ENCODE measurements at places on chromosomes 12 and 14.
A peak's percentile ranks its signal among the peaks of the same experiment; 100 is the strongest.

- DNase-seq: peak; percentile 77
Measured at GRCh38 chr12:12032851-12033797, 37.6 kb upstream of the BCL2L14 start.

DNA sequence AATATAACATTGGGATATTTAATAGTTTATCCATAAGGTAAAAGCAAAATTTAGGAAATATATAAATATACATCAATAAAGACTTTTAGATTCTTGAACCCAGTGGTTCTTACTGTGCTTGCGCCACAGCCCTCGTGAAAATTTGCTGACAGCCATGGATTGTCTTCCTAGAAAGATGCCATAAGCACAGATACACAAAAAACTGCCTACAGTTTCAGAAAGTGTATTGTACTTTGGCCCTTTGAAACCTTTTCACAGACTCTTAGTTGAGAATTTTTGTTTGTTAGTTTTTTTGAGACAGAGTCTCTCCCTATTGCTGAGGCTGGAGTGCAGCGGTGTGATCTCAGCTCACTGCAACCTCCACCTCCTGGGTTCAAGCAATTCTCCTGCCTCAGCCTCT is 28.1 kb downstream of the DEPDC4 start:
- no peak for DNase-seq

DNA sequence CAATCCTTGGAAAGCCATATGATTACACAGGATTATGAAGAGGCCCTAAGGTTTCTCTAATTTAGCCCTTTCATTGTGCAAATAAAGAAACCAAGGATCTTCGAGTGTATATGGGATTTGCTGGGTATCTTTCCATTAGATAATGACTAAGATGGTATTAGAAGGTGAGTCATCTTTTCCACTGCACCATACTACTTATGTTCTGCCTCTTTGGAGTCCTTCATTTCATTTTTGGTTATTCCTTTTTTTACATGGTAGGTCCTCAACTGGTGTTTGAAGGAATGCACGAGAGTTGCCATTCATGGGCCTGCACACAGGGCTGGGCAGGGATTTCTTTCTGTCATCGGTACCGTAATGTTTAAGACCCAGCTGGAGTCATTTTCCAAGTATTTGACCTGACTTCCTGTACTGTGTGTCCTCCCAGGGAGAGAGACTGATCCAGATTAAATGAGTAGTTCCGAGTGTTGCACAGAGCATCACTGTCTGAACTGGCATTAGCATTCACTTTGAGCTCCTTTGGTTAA is 85.7 kb downstream of the BORCS5 start:
- DNase-seq: no peak

DNA sequence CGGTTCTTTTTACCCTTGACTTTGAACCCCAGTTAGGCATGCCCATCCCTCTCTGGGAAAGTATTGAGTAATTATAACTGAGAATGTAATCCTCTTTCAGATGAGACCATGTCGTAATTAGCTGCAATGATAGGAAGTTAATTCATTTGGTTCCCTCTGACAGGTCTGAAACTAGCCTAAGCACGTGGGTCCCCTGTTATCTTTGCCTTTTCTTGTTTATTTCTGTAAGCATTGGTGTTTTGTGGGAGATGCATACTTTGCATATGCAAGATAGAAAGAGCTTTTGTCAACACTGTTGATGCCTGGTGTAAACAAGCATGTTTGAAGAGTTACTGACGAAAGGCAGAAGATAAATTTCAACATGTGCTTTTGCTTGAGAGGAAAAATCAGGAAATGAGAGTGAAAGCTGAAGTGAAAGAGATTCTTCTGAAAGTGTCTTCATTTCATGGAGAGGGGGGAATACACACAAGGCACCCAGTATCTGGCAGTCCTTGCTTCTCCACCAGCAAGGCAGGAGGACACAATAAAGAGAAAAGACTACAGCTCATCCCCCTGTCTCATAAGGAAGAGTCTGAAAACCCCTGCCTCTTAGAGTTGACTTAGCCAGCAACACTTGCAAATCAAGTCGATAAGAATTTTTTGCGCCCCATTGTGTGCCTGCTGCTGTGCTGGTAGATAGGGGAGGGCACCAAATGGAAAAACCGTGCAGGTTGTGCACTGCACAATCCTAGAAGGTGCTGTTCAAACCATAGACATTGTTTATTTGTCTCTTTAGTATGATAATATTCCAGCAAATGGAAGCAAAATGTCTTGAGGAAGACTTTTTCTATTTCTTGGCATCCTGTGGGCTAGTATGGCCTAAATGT is 77.8 kb downstream of the SLC24A4 start:
- DNase-seq: no peak

DNA sequence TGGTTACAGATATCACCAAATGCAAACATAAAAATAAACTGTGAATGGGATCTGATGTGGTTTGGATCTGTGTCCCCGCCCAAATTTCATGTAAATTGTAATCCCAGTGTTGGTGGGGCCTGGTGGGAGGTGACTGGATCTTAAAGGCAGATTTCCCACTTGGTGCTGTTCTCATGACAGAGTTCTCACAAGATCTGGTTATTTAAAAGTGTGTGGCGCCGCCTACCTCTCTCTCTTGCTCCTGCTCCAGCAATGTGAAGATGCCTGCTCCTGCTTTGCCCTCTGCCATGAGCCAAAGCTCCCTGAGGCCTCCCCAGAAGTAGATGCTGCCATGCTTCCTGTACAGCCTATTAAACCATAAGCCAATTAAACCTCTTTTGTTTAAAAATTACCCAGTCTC is 47.8 kb downstream of the SLC25A21 start:
- DNase-seq: no peak

GRCh38 chr12:92394895-92395294 is 249.2 kb upstream of the BTG1 start:
- DNase-seq: no peak

GRCh38 chr14:98913967-98914650 is 357.9 kb downstream of the BCL11B start:
- DNase-seq: no peak

DNA sequence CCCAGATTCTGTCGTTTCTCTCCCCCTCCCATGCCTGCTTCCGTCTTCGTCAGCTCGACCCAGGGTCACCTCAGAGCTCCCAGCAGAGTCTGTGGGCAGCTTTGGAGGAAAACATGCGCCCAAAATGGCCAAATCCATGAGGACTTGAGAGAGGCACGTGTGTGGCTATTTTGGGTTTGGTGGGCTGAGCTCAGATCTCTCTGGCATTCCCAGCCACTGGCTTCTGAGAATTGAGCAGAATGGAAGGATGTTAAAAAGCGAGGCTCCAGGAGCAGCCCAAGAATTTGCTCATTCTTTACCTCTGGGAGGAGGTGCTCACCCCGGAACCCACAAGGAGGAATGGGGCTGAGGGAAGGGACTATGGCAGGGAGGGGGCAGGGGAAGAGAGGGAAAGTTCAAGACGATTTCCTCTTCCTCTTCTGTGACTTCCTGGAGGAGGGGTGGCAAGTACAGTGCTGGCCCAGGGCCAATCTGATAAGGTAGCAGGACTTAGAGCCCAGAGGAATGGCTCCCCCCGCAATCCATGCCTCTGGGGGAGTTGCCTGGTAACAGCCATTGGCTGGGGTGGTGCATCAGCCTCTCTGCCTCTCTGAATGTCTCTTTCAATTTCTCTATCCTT is 20.1 kb downstream of the TSPAN9 start:
- DNase-seq: no peak

DNA sequence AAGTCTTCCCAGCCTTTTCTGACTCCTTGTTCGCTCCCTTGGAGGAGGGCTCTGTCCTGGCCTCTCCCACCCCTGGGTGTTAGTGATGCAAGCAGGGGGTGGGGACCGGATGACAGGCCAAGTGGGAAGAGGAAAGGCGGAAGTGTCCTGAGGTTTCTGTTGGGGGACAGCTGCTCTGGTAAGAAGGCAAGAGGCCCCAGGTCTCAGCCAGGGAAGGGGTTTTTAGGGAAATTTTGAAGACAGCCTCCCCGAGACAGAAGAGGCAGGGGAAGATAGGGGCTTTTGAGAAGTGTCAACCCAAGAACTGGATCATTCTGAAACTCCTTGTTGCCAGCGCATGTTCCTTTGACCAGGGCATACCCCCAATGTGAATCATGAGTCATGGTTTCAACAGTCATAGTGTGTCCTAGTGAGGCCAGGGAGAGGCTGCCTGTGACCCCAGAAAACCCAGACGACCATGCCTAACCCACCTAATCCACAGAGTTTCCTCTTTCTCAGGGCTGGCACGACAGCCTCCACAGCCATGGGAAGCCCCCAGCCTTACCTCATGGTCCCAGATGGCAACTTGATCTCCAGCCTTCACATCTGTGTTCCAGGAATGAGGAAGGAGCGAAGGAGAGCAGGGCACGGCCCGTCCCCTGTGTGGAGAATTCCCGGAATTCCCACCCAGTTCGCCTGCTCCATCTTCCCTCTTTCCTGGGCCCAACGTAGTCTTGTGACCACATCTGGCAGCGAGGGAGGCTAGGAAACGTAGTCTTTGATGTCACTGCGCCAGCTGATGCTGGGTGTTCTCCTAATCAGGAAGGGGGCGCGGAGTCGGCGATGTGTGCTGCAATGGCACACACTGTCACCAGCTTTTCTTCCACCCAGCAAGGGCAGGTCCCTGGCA is 4.9 kb upstream of the GPR132 start:
- no peak for DNase-seq

DNA sequence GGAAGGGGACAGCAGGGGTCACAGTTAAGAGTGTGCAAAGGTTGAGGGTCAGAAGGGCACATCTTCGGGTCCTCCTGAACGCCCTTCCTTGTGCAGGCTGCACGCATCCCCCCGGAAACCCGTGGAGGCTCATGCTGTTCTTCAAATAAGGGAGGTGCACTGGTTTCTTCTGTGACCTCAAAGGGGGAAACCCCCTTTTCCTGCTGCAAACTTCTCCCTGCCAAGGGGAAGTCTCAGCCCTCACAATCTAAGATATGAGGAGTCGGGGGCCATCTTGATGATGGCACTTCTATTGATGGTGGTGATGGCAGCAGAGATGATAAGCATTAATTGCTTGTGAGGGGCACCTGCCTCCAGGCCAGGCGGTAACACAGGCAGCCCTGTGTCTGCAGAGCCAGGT is 40.0 kb downstream of the ISCA2 start:
- no peak for DNase-seq

GRCh38 chr12:16563504-16563903 is 42.5 kb downstream of the LMO3 start:
- DNase-seq: no peak

GRCh38 chr14:88482524-88482923 is 72.3 kb downstream of the PTPN21 start:
- no peak for DNase-seq

GRCh38 chr14:69685218-69685616 is 73.8 kb downstream of the SUSD6 start:
- no peak for DNase-seq

DNA sequence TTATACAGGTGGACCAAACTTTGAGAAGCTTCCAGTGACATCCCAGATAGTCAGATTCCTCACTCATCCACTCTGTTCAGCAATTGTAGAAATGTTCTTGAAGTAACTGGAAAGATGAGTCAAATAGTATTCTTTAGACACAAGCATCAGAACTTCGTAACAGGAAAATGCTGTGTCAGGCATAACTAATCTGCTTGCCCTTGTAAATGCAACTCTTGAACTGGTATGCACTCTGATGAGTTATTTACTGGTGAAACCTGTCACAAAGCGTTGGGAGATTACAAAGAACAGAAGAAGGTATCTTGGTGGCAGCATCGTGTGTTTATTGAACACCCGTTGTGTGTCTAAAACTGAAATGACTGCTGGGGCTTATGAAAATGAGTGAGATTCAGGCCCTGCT is 10.8 kb upstream of the DUSP6 start:
- DNase-seq: no peak

GRCh38 chr12:73726881-73727280 is 810.8 kb upstream of the ATXN7L3B start:
- DNase-seq: no peak

DNA sequence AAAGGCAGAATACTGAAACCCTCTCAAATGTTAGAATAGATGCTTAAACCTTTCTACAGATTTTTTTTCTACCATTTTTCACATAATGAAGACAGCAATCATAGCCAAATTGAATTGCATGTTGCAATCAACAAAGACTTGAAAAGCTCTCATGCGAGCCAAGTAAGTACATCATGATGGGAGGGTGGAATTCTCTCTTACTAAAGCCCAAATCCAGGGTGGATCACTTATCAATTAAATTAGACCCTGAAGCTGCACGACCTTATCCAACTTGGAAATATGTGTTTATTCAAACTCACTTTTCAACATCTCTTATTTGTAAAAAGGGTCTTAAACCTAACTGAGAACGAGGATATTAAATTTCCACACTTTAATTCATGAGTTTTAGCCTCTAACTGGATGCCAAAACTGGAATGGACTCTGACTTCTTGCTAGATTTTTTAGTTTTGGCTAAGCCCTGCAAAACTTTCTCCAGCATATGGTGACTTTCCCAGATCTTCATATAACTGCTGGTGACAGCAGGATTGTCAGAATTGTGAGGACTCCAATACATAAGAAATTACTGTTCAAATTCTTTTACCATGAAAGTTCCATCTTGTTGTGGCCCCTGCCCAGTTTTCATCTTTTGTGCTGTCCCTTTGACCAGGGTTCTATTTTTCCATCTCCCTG is 53.6 kb downstream of the HECTD4 start:
- DNase-seq: no peak

DNA sequence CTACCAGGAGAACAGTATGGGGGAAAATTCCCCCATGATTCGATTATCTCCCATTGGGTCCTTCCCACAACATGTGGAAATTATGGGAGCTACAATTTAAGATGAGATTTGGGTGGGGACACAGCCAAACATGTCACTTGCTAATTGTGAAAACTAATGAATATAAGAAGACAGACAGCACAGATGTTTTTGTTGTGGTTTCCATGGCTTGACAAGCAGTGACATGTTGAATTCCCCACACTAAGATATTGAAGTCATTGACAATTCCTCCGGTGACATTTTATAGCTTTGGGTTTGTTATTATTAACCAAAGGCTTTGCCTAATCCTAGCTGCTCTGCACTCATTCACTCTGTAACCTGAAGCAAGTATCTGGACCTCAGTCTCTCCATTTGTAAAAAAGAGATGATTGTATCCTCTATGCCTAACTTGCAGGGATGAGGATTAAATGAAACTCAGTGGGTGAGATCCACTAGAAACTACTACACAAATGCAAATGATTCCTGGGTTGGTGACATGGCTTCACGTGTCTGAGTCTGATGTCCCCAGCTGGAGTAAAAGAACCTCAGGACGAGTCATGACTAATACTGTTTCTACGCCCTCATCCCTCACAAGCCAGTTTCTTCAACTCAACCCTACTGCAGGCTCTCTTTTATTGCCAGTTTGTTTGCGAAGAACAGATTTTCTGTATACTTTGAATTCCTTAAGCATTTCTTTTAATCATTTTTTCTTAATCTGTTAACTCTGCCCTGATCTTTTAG is 71.6 kb downstream of the ASCL1 start:
- no peak for DNase-seq
